ENCODE measurements at places on chromosomes 7 and 10. TPM values are rescaled to one million over a fixed set of nuclear protein-coding genes. Genes with fewer than 3 reads are reported as not detected.
A peak's percentile ranks its signal among the peaks of the same experiment; 100 is the strongest.

- DNase-seq: peak; percentile 45
Measured at GRCh38 chr10:116521424-116522290, 24.1 kb upstream of the PNLIP start.

TBXAS1 gene
- total RNA-seq: 72.7 TPM

DNA sequence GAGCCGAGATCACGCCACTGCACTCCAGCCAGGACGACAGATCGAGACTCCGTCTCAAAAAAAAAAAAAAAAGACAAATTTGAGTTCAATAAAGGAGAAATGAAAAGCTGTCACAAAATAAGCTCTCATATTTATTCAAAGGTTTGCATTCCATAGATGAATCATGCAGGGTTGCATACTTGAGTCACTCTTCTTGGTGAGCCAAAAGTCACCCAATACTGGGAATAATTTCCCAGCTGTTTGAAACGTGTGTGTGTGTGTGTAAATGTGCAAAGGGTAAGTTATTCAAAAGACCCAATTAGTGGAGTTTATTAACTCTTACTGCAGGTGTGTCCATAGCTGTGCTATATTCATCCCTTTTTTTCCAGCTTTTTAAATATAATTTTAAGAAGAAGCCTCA, 297.7 kb downstream of the CCDC3 start:
- DNase-seq: no peak

GRCh38 chr10:44114441-44114840, 270.5 kb downstream of the CXCL12 start:
- no peak for DNase-seq

DNA sequence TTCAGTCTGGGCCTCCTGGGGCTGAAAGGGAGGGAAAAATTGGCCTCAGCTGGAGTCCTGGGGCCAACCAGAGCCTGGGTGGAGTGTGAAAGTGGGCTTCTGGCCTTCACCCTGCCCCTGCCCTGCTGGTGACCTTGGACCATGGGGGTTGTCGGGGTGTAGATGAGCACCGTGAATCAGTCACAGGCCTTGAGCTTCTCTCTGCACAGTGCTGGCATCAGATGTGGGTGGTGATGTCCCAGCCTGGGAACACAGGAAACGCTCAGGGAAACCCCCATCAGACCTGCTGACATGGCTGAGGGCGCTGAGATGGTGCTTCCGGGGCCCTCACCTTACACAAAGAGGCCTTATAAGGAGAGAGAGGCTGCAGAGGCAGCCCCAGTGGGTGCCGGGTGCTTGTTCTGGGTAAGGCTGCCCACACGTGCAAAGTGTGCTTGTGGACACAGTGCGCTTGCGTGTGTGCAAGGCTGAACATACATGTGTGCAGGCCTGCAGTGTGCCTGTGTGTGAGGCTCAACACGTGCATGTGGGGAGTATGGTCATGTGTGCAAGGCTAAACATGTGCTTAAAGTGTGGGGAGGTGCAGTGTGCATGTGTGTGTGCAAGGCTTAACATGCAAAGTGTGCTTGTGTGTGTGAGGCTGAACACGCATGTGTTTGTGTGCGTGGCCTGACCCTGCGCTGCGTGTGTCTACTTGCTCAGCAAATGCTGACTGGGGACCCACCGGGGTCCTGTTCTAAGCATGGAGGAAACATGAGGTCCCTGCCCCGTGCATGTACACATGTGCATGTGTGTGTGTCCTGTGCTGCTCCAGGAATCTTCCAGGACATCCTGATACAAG, 6.5 kb downstream of the ARPC1B start:
- DNase-seq: peak; percentile 82

FKBP14 gene
- 11.9 TPM for total RNA-seq

DPP6 gene
- total RNA-seq: not detected

IKZF1 gene
- 391 TPM for total RNA-seq

- DNase-seq: no peak
Measured at GRCh38 chr10:13268841-13269240, 31.0 kb downstream of the PHYH start.

MINDY3 gene
- 53.3 TPM for total RNA-seq
